Activated CD8-positive, alpha-beta memory T cell treated with anti-CD3 and anti-CD28 coated beads, Interleukin-2, amount 50 U/mL, for 48 hours (primary cell): ENCODE measurements at places on chromosomes 5 and 9.

- no peak for DNase-seq
Measured at GRCh38 chr9:82255481-82256176, 267.1 kb downstream of the SPATA31D1 start.

DNA sequence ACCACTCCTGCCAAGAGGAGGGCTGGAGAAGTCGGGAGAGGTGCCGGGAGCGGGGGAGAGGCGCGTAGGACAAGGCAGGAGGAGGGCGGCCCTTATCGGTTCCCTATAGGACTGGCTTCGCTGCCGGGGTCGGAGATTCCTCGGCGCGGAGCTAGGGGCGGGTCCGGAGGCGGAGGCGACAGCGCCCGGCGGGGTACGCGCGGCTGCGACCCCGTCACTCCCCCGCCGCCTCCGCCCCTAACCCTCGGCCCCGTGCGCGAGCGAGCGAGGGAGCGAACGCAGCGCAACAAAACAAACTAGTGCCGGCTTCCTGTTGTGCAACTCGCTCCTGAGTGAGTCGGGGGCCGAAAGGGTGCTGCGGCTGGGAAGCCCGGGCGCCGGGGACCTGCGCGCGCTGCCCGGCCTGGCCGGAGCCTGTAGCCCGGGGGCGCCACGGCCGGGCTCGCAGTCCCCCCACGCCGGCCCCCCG, 2.0 kb downstream of the GLIS3 start:
- DNase-seq, result peak; percentile 70

DNA sequence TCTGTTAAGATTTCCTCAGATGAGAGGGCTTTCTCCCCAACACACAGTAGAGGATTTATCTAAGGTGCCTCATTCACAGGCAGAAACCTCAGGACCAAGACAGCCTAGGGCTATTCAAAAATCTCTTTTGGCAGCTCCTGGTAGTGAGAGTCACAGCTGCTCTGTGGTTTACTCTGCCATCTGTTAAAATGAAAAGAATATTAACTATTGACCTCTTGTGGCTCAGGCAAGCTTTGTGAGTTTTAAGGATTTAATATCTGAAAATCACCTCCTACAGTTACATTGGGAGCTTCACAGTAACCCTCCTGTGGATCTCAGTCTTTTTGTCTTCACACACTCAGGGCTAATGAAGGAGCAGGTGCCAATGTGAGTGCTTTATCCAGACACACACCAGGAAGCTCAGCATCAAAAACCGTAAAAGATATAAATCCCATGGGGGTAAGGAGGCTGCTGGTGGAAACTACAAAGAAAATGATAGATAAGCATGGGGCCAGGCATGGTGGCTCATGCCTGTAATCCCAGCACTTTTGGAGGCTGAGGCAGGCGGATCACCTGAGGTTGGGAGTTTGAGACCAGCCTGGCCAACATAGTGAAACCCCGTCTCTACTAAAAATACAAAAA, 29.7 kb downstream of the PPP1R2B start:
- no peak for DNase-seq

- DNase-seq, result no peak
Measured at GRCh38 chr5:58450018-58450417, 9.9 kb downstream of the PLK2 start.

- DNase-seq, result no peak
Measured at GRCh38 chr9:95107001-95107749, 210.3 kb downstream of the FANCC start.

GRCh38 chr9:72092820-72093219, 32.4 kb upstream of the C9orf57 start:
- no peak for DNase-seq

- DNase-seq, result no peak
Measured at GRCh38 chr5:133884569-133885311, 83.7 kb downstream of the C5orf15 start.
